ENCODE measurements at places on chromosomes 16 and 17.

- DNase-seq: no peak
These were observed 860 bp upstream of the DCAF7 start for GRCh38 chr17:63549289-63549945.

DNA sequence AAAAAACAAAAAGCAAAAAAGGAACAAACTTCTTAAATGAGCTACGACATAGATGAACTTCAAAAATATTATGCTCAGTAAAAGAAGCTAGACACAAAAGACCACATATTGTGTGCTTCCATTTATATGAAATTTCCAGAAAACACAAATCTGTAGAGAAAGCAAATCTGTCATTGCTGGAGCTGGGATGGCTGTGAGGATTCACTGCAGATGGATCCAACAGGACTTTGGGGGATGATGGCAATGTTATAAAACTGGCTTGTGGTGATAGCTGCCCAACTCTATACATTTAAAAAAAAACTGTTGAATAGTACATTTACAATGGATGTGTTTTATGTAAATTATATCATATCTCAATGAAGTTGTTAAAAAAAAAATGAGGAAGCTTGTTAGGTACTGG is 52.6 kb upstream of the MAP3K14 start:
- no peak for DNase-seq

- no peak for DNase-seq
These were observed 957 bp downstream of the VPS25 start for GRCh38 chr17:42774066-42774745.

DNA sequence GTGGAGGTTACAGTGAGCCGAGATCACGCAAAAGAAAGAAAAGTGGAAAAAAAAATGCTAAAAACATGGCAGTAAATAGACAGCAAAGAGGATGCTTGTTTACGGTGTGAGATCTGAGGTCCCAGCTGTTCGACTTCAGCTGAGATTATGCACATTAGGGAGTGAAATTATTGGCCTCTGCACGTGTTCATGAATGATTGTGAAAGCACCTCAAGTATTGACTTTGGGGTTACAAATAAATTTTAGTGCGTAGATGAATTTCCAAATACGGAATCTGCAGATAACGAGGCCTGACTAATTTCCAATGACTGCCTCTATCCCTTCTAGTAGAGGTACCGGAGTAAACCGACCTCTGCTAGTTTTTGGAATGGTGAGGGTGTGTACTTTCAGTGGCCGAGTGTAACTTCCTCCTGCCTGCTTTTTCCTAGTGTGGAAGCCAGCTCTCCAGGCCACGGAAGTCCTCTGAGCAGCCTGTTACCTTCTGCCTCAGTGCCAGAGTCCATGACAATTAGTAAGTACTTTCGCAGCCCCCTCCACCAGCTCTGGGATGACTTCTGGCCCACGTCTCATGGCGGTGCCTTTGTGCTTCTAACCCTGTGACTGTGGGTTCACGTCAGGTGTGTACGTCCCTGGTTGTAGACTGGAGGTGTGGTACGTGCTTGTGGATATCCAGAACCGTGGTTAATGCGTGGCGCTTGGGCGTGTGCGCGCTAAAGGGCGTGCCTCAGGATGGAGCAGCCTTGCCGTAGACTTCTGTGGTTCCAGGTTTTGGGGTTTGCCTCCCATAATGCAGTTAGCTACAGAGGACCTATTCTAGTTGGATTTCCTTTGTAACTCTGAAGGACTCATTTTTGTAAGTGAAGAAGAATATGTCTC is 102.1 kb downstream of the SNX29 start:
- DNase-seq: no peak

DNA sequence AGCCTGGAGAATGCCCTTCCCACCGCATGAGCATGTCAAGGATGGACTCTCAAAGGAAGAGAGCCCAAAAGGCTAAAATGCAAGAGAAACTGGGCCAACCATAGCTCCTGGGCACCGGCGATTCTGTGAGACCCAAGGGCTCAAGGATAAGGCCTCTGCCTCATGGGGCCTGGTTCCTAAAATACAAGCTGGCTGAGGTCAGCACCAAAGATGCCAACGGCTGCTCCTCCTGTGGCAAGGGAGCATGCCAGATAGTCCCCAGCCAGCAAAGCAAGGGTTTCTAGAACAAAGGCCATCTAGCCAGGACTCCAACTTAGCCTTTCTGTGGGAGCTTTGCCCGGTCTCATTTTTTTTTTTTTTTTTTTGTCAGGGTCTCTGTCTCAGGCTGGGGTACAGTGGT is 20.1 kb downstream of the GPRC5B start:
- DNase-seq: no peak

DNA sequence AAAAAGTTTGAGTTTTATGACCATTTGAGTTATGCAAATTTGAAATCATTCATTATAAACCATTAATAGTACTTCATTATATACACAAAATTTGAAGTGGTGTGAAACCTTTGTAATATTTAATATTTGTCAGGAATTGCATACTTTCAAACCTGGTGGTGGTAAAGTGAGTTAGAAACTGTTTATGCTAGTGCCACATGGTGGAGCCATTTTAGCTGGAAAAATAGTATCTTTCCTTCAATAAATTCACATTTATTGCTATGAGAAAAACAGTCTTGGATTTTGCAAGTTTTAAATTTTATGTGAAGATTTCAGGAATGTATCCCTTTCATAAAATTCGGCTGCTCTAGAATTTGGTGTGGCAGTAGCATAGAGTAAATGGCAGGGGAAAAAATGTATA is 7.3 kb upstream of the BLMH start:
- DNase-seq: no peak

GRCh38 chr17:65051922-65052321 is 4.6 kb downstream of the GNA13 start:
- no peak for DNase-seq

- DNase-seq: no peak
These were observed 2.2 kb downstream of the RAB26 start for GRCh38 chr16:2150418-2151187.

GRCh38 chr16:7161891-7162290 is 170.8 kb upstream of the RBFOX1 start:
- no peak for DNase-seq

GRCh38 chr16:64242492-64242891 is 879.4 kb downstream of the CDH11 start:
- no peak for DNase-seq

DNA sequence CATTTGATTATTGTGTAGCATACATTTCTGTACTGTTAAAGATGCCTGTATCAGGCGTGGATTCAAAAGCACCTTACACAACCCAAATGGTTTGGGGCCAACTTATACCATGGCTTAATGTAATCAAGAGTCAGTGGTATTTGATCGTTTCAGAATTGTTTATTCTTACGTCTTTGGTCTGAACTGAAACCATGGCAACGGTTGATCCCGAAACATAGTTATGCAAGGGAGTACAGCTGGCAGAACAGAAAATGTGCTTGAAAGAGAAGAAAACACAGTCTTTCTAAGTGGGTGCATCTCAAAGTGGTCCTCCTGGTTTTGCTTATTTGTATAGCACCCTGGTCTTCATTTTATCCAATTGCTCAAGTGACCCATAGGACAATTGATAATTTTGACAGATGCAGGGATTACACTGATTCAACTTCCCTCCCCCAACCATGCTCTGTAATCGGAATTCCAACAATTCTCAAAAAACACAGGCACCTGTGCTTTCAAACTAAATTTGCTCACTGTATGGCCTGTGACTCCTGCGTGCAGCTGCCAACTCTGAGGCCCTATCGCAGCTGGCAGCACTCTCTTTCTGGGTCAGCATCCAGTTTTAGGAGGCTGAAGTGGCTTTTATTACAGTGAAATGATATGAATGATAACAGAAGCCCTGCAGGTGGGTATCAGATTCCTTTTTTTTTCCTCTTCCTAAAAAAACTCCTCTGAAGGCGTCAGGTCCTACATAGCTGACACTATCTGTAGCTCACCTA is 77.0 kb upstream of the AXIN2 start:
- DNase-seq: no peak

DNA sequence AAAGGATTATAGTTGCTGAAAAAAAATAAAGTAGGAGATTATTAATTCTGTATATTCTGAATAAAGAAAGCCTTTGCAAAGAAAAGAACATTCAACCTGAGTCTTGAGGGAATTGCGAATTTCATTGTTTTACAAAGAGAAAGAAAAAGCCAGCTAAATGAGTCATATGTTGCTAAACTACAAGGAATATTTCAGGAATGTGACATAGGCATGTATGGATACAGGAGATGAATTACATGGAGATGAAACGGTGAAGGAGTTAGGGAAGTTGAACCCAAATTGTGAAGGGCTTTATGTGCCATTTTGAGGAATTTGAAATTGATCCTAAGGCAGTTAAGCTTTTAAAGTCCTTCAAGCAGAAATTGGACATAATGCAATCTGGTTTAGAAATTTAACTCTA is 177.3 kb upstream of the RBL2 start:
- DNase-seq: no peak

DNA sequence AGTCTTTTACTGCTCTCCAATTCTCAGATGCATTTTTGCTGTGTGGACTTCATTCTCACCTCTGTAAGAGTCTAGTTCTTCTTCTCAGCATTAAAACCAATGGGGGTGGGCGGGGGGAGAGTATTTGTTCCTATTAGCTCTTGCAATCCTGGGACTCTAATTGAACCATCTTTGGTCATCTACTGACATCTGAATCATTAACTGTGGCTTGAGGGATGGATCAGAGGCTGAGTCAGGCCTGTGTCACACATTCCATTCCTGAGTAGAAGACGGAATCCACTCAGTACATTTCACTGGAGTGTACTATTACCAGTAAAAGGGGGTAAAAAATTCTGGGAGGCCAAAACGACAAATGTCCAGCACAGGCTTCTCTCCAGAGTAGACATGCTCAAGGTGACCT is 12.8 kb upstream of the ZNF23 start:
- no peak for DNase-seq

DNA sequence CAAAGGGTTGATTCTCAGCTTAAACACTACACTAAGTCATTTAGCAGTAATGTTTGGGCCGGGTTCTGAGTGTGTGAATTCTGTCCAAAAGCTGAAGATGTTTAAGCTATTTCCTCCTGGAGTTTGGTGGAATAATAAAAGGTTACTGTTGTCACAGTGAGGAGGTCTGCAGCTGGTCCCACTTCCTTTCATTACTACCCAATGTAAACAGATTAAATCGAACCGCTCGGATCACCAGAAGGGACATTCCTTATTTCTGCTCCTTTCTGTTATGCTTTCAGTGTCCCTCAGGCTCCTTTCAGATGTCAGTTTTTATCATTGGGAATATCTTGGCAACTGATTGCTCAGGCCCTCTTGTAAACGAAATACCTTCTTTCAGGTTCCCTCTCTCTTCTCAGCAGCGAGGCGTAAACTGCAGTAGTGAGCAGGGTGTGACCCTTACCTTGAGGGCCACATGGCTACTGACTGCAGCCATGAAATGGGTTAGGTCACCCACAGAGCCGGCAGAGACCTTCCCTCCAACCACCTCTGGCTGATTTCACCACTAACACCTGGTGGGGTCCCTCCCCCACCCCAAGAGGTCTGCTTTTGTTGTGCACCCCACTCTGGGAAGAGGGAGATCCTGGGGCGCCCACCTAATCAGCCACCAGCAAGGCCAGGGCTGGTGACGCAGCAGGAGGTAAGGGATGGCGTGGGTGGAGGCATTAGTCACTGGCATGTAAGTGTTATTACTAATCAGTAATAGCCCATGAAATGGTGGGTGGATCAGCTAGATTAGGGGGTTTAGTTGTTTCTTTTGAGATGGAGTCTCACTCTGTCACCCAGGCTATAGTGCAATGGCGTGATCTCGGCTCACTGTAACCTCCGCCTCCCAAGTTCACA is 117.6 kb downstream of the VPS53 start:
- no peak for DNase-seq

GRCh38 chr17:56324676-56325075 is 171.4 kb downstream of the ANKFN1 start:
- DNase-seq: no peak

- no peak for DNase-seq
These were observed 2.1 kb upstream of the ZNF267 start for GRCh38 chr16:31871510-31871909.

DNA sequence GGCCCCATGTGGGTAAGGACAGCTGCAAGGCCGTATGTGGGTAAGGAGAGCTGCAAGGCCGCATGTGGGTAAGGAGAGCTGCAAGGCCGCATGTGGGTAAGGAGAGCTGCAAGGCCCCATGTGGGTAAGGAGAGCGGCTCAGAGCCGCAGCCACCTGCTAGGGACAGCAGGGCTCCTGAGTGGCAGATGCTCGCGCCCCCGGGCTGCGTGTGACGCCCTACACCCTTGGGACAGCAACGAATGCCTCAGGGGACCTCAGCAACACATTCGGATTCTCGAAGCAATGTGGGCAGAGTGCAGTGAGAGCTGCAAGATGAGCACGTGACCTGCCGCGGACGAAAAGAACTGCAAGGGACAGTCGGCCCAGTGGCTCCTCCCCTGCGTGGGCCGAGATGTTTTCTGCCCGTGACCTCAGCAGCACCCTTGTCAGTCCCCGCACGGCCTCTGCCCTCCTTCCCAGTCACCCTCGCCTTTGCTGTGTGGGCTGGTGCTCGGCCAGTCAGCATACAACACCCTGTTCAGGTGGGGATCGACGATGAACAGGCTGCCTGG is 9.6 kb upstream of the SLC38A8 start:
- DNase-seq: no peak

GRCh38 chr17:64420143-64420670 is 28.7 kb upstream of the MILR1 start:
- peak; percentile 42 for DNase-seq

DNA sequence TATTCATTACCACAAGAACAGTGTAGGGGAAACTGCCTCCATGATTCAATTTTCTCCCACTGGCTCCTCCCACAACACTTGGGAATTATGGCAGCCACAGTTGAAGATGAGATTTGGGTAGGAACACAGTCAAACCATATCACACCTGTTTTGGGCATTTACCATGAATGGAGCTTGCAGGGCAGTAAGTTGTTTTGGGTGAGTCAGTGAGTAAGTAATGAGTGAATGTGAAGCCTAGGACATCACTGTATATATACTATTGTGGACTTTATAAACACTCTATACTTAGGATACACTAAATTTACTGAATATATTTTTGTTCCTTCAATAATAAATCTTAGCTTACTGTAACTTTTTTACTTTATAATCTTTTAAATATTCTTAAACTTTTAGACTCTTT is 48.1 kb downstream of the TBC1D26 start:
- no peak for DNase-seq

DNA sequence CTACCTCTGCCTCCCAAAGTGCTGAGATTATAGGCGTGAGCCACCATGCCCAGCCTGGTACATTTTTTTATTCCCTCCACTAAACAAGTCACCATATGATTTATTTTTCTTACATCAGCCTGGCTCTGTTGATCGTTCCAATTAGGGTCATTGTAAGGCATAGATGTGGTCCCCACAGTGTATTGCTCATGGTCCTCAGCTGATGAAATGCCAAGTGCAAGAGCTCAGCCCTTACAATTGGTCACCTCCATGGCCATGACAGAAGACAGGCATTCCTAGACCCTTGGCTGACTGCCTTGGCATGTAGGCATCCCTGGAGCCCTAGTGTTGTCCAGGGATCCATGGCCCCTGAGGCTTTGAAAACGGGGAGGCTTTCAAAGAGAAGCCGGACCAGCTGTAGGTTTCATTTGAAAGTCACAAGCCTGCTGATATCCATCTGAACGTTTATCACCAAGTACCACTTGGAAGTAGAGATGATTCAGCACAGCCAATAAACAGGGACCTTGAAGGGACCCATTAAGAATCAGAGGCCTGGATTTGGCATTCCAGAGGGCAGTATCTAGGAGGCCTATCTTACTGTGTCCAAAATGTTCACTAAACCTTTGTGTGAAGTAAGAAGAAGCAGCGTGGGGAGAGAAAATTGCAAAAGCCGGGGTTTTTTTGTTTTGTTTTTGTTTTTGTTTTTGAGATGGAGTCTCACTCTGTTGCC is 20.6 kb upstream of the PRKCA start:
- DNase-seq: no peak

- DNase-seq: peak; percentile 68
These were observed 6.9 kb downstream of the PLLP start for GRCh38 chr16:57277586-57277985.

All from Panc1 (cell line).